Colonic mucosa (tissue), 4 donors: ENCODE measurements at places on chromosomes 6 and 20. TPM values are rescaled to one million over a fixed set of nuclear protein-coding genes. Genes with fewer than 3 reads are reported as not detected.

GRCh38 chr6:70586114-70586513, 19.4 kb downstream of the SDHAF4 start:
- no peak for DNase-seq

GRCh38 chr6:24859608-24860200, 61.0 kb upstream of the ARMH2 start:
- DNase-seq = no peak

DNA sequence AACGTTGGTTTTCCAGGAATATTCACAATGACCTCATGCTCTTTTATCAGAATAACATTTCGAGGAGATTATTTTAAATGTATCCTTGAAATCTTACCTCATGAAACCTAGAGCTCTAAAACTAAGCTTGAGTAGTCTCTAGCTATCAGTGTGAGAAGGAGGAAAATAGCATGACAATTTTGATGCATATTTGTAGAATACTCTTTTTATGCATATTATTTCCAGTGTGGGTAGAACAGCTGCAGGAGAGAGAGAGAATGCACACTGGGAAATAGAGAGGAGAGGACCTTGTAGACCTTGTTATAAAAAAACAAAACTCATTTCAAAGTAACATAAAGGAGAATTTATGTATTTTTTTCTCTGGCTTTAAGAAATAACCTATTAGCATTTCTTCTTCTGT, 71.1 kb upstream of the VGLL2 start:
- no peak for DNase-seq

The SPEF1 gene
- total RNA-seq = not detected

DNA sequence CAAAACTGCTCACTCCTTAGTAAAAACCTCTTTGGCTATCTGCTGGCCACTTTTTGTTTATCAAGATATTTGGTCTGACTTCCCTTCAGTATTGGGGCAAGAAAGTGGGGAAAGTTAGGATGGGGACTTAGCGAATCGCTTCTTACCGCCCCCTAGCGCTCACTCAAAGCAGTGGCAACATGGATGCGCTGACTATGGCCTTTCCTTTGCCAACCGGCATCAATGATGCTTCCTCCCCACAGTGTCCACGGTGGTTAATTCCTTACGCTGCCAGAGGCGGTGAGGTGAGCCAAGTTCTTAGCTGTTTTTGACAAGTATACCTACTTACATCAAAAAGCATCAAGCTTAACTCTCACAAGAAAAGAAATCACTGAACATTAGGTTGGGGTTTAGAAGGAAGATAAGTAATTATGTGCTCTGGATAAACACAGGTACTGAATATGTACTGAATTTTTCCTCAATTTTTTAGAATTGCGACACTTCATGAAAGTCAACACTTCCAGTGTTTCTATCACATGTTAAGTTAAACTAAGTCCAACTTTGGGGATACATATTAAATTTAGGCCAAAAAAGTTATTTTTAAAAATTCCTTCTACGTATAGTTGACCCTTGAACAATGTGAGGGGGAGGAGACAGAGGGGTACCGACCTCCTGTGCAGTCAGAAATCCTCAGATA, 86.7 kb downstream of the GMDS start:
- DNase-seq = no peak

- DNase-seq = peak; percentile 96
Observed at GRCh38 chr20:44018259-44018941, 103.7 kb downstream of the TOX2 start.

The NKAIN4 gene
- total RNA-seq = not detected

The RNF39 gene
- 0.93 TPM for total RNA-seq

The PTCRA gene
- total RNA-seq = not detected
